A375 (cell line): ENCODE measurements at places on chromosomes 3 and 15. TPM values are rescaled to one million over a fixed set of nuclear protein-coding genes. Genes with fewer than 3 reads are reported as not detected.

Gene ISLR
- 0.08 TPM in 1 of 2 replicates, not detected in the other for total RNA-seq

Gene C15orf62
- 0.49 and 0.88 TPM in 2 replicates for total RNA-seq

Gene IMPG2
- 0.04 and 0.05 TPM in 2 replicates for total RNA-seq

Gene TRMT10C
- 46.0 and 62.7 TPM in 2 replicates for total RNA-seq
